ENCODE measurements at places on chromosomes 5 and 9. TPM values are rescaled to one million over a fixed set of nuclear protein-coding genes. Genes with fewer than 3 reads are reported as not detected.
A peak's percentile ranks its signal among the peaks of the same experiment; 100 is the strongest.

- DNase-seq, result no peak
Measured at GRCh38 chr5:69308046-69308553, 24.5 kb downstream of the CCDC125 start.

DNA sequence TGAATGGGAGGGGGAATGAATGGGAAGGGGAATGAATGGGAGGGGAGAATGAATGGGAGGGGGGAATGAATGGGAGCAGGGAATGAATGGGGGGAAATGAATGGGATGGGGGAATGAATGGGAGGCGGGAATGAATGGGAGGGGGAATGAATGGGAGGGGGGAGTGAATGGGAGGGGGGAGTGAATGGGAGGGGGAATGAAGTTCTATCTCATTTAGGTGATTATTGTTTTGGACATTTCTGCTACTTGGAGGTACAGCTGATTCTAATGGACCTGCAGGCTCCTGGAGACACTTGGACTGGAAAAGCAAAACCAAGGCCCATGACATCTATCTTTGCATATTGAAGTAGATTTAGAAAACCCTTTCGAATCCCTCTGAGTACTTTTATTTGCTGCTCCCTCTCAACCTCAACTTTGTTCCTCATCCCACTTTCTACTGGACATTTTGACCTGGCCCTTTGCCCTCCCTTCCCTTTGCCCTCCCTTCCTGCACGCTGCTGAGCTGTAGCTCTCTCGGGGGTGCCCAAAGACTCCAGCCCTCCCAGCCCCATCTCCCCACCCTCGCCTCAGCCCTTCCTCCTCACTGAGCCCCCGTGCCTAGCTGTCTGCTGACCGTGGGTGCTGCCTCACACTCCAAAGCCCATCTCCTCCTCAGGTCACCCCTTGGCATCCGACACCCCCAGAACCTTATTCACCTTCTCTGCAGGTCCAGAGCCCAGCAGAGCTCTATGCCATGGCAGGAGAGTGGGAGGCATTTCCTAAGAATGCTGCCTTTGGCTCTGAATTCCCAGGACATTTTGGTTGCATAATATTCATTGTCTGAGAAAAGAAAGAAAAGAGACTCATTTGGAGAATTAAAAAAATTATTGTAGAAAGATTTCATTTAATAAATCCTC is 19.9 kb upstream of the LPCAT1 start:
- DNase-seq, result peak; percentile 65

Gene MLANA
- not detected for total RNA-seq

Gene SLC25A2
- 0.61 TPM for total RNA-seq

- DNase-seq, result no peak
Measured at GRCh38 chr5:16033187-16033925, 146.2 kb downstream of the MARCHF11 start.

DNA sequence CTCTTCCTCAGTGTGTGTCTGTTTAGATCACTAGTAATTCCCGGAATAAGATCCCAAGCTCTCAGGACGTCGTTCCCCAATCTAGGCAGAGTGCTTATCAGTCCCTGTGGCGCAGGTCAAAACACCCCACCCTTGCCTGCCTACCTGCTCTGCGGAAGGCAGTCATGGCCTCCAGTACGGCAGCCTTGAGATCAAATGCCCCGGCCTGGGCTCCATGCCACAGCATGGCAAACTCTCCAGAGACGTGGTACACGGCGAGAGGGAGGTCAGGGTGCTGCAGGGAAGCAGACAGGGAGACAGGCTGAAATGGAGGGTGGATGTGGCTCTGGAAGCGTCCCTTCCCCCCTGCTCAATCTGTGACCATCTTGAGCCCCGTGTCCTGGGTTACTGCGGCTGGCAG is 12.0 kb upstream of the HDHD3 start:
- no peak for DNase-seq

Gene MARCHF3
- total RNA-seq, result 44.7 TPM

Gene SEMA4D
- 16.9 TPM for total RNA-seq

DNA sequence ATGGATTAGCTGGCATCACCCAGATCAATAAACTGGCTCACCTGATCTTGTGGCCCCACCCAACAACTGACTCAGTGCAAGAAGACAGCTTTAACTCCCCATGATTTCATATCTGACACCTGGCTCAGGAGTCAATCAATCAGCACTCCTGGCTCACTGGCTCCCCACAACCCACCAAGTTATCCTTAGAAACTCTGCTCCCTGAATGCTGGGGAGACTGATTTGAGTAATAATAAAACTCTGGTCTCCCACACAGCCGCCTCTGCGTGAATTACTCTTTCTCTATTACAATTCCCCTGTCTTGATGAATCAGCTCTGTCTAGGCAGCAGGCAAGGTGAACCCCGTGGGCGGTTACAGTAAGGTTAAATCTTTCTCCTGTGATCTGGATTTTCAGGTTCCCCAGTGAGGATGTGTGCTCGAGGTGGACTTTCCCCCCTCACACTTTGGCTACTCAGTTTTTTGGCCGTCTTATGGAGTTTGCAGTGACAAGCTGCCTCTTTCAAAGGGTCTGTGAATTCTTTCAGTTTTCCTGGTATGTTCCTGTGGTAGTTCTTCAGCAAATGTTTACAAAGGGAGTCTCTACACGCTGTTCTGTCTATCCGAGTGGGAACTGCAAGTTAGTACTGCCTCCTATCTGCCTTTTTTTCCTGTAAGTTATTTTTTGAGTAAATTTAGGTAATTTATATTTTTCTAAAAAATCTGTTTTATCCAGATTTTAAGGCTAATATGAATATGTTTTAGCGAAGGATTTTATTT is 500.2 kb upstream of the NUDT12 start:
- DNase-seq, result no peak

Gene FST
- 2.9 TPM for total RNA-seq
